ENCODE measurements at places on chromosomes 7 and 10.

GRCh38 chr10:133379801-133380666 lies 972 bp downstream of the PAOX start:
- DNase-seq = no peak

GRCh38 chr7:132518102-132518838 lies 58.0 kb downstream of the PLXNA4 start:
- DNase-seq = no peak

- no peak for DNase-seq
Measured at GRCh38 chr10:4944841-4945240, 18.4 kb upstream of the AKR1C1 start.

DNA sequence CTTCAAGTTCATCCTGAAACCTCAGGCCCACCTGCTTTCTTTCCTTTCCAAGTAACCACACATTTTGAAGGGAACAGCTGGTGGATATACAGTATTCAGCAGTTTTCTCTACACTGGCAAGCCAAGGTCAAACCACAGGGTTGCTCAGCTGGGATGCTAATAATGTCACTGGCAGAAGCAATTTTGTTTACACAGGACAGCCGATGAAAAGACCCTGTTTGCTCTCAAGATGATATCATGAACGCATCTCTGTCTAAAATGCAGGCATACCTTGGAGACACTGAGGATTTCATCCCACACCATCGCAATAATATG lies 186.2 kb downstream of the USP6NL start:
- no peak for DNase-seq

GRCh38 chr7:91013078-91013477 lies 251.2 kb upstream of the FZD1 start:
- DNase-seq = no peak

DNA sequence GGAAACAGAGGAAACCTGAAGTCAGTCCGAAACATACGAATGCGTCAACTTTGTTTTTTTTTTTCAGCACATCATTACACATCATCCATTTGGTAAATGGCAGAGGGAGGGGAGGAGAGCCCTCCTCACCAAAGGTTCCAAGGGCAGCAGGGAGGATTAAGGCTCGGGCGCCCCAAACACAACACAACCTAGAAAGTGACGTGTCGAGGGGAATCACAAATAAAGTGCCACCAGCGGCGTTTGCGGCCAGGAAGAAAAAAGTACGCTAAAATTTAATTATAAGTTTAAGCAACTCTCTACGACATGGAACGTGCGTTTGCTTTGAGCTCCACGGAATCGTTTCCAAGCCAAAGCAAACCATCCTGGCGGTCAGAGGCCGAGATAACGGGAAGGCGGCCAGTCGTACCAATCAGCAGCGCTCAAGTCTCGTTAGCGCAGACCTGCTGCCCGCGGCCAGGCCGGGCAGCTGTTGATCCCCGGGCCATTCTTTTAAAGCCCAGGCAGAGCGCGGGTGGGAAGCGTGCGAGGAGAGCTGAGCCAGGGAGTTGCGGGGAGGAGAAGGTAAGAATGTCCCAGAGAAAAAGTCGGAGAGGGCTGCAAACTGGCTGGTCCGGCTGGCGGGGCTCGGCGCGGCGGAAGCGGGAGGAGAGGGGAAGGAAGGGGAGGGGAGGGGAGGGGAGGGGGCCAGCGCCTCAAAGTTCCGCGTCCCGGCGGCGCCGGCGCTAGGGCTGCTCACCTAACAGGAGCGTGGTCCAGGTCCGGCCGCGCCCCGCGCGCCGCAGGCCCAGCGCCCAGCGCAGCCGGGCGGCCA lies 719 bp downstream of the DPY19L1 start:
- no peak for DNase-seq

GRCh38 chr7:29748286-29749099 lies 57.8 kb upstream of the WIPF3 start:
- peak; percentile 34 for DNase-seq

GRCh38 chr10:44397476-44398225 lies 12.8 kb upstream of the CXCL12 start:
- DNase-seq = no peak

DNA sequence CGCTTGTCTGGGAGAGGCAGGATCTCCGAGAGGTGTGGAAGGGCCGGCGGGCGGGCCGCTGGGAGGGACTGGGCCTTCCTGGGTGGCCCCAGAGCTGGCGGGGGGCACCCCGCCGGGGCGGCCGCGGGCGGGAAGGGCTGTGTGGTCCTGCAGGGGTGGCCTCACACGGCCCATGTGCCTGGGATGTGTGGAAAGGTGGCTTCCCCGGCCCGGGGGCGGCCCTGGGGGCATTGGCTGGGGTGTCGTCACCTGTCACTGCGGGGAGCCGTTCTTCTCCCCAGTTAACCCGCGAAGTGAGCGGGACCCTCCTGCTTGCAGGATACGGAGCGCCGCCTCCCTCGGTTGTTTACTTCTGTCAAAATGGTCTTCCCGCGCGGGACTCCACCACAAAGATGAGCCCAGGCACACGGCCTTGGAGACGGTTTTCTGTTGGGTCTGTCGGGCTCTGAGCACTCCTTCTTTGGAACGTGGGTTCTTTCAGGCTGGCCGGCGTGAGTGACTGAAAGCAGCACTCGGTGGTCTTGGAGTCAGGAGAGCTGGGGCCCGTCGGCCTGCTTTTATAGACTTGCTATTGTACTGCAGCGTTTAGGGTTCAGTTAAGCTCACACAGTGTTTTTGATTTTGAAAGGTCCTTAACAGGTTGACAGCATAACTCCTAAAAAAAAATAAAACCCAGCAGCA lies 700 bp downstream of the SMC3 start:
- peak; percentile 32 for DNase-seq

- no peak for DNase-seq
Measured at GRCh38 chr7:105448181-105448580, 59.5 kb upstream of the SRPK2 start.

GRCh38 chr7:29282819-29283414 lies 88.3 kb downstream of the CHN2 start:
- no peak for DNase-seq

- DNase-seq = no peak
Measured at GRCh38 chr7:10875080-10875479, 98.6 kb upstream of the PHF14 start.

DNA sequence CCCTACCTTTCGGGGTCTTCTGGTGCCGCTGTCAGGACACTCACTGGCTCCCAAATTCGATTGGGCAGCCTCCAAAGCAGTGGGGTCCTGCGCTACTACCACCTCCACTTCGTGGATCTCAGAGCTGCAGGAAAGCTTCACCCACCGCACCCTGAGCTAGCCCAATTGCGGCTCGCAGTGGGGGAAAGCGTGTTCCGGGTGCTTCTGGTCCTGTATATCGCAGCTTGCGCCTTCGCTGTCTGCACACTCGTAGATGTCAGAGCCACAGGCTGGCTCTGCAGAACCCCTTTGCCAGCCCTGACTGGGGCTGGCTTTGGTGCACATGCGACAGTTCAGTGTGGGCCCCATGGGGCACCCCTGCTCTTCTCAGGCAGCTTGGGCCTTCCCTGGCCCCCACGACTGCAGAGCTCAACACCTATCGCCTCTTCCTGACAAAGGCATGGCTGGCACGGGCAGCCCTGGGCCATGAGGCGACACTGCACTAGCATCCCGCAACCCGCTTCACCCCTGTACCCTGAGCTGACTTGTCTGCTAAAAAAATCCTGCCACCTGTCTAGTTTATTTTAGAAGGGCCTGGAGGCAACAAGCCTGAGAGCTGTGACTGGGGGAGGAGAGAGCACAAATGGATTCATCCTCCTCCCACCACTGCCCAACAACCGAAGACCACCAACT lies 78.7 kb upstream of the ABI1 start:
- DNase-seq = no peak

DNA sequence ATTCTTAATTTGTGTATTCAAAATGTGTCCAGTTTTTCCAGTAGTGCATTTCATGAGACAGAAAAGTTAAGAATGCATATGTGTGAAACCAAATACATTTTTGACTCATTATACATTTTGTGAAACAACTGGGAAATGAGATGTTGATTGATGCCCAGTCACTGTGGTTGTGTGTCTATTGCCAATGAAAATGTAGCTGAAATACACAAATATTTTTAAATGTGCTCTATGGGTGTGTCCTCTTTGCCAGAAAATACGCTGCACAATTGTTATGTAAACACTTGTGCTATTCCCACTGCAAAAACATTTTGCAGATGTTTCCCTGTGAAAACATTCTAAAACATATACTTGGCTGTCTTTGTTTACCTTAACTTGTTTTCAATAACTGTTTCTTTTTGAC lies 395.2 kb downstream of the TFEC start:
- no peak for DNase-seq

DNA sequence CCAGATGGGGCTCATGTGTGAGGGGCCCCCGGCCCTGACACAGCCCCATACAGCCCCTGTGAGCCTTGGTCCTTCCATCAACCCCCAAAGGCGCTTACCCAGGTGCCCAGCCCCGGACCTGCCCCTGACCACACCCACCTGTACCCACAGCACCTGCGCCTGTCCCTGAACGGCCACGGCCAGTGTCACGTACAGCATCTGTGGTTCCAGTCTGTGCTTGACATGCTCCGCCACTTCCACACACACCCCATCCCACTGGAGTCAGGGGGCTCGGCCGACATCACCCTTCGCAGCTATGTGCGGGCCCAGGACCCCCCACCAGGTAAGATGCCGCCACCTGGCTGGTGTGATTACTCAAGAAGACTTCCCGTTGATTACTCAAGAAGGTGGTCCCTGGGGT lies 33.5 kb downstream of the SH2B2 start:
- DNase-seq = no peak

DNA sequence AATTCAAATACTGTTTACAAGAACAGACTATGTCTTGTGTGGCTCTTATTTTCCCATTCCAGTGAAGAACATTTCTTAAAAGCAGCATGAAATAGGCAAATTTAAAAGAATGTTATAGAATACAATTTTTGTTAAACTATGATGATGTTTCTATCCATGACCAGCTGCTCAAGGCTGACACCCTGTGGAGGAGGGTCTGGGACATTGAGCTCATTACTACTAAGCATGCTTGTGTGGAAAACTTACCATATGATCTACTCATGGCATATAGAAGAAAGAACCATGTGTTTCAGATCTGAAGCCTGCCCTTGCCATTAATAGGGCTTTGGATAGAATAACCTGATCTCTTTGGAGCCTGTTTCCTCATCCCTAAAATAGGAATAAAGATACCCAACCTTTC lies 125.0 kb downstream of the FOXP2 start:
- peak; percentile 17 for DNase-seq

GRCh38 chr10:24969841-24970281 lies 17.5 kb upstream of the PRTFDC1 start:
- no peak for DNase-seq

DNA sequence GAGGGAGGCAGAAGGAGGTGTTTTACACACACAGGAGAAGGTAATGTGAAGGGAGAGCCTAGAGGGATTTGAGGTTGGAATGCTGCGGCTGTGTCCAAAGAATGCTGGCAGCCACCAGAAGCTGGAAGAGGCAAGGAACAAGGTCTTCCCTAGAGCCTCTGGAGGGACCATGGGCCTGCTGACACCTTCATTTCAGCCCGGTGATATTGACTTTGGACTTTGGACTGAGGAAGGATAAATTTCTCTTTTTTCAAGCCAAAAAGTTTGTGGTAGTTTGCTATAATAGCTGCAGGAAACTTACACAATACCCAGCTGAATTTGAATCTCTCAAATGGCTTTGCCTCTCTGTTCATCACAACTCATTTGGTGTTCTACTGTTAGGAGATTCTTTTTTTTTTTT lies 34.6 kb downstream of the UBN2 start:
- no peak for DNase-seq

DNA sequence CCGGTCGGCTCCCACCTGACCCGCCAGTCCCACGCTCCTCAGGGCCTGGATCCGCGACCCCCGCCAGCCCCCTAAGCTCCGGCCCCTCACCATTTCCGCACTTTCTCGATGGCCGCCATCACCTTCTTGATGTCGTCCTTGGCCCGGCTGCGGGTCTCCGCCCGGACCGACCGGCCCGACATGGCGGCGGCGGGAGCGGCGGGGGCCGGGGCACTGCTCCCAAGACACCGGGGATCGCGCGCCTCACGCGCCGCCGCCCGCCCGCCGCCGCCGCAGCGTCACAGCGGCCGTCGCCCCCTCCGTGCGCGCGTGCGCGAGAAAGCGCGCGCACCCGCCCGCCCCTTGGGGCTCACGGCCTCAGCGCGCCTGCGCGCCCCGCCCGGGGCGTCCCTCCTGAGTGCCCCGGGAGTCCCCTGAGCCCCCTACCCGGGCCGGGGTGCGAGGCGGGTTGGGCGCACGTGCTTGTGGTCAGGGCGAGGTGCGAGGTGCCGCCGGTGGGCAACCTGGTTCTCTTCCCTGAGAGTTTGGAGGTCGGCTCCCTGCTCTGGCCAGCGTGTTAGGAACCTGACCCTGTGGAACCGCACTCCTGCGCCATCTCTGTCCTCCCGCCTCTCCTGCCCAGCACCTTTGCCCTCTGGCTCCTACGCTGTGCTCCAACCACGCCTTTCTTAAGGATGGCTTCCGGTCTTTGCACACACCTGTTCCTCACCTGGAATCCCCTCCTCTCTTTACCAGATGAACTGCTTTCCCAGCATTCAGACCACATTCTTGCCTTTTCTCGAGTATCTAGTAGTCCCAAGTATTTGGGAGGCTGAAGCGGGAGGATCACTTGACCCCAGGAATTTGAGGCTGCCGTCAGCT lies at the start of gene BCL7B:
TSS of gene BCL7B (minus strand) at position 294 of the 861 bp plus-strand sequence. CDS start at position 182, 112 bp downstream.
- peak; percentile 62 for DNase-seq
